CD4-positive, alpha-beta T cell treated with Interferon alpha-2 for 1 hour (primary cell): ENCODE measurements at places on chromosomes 1 and 21.

GRCh38 chr21:39014747-39015146, 168.5 kb downstream of the PSMG1 start:
- DNase-seq, result no peak

DNA sequence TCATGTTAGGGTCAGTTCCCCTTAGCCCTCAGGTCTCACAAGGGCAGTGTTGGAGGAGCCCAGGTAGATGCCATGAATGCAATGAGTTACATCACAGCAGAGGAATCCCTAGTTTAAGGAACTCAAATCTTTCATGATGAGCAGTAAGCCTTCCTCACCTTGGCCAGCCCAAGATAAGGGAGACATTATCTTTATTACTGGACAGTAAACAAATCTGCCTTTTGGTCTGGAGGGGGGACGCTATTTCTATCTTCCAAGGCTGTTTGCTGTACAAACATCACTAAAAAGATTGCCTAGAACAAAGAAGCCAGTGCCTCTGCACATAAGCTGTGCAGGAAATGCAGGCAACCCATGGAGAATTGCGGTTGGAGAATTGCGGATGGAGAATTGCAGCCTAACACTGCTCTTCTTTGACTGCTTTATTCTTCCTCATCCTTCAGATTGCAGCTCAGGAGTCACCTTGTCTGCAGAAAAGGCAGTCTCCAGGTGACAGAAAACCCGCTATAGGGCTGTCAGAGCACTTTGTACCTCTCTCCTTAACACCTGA, 2.3 kb upstream of the CHI3L1 start:
- DNase-seq, result no peak

- no peak for DNase-seq
These were observed 35.4 kb upstream of the FOXO6 start for GRCh38 chr1:41325801-41326200.

DNA sequence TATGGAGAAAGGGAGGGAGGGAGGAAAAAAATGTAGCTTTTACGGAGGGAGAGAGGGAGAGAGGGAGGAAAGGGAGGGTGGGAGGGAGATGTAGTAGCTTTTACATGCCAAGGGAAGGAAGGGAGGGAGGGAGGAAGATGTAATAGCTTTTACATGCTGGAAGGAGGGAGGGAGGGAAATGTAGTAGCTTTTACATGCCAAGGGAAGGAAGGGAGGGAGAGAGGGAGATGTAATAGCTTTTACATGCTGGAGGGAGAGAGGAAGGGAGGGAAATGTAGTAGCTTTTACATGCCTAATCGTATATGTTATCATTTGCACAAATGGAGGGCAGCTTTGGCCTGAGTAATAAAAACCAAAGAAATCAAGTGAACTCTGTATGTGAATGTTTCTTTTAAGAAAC, 35.6 kb downstream of the EEIG2 start:
- DNase-seq, result no peak

DNA sequence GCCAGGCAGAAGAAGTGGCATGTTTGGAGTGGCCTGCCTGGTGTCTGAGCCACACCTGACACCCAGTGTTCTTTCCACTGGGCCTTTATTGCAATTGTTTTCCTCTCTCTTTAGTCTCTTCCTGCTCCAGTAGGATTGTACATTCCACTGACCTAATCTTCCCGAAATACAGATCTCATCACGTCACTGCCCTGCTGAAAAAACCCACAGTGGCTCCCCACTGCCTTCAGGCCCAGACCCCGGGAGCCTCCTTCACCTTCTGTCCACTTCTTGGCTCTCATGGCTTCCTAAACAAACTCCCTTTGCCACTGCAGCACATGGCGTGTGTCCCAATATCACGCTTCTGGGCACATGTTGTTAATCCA, 25.3 kb upstream of the ATP5PO start:
- DNase-seq, result no peak

- DNase-seq, result no peak
These were observed 46.4 kb upstream of the POFUT2 start for GRCh38 chr21:45334134-45334533.

GRCh38 chr1:225842074-225842473, 32.1 kb downstream of the EPHX1 start:
- peak; percentile 27 for DNase-seq

DNA sequence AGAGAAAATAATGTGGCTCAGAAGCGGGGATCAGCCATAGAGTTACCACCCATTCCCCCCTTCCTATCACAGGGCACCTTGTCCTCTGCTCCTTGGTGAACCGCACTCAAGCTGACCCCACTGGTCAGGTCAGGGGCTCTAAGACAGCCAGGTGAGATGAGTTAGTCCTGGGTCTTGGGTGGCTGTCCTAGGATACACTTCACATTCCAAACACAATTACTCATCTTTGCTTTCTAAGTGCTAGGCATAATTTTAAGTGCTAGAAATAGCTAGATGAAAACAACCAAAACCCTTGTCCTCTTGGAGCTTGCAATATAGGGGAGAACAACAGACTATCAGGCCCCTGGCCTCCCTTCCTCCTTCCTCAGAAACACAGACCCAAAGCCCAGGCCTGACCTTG, 7.8 kb upstream of the MUTYH start:
- no peak for DNase-seq

DNA sequence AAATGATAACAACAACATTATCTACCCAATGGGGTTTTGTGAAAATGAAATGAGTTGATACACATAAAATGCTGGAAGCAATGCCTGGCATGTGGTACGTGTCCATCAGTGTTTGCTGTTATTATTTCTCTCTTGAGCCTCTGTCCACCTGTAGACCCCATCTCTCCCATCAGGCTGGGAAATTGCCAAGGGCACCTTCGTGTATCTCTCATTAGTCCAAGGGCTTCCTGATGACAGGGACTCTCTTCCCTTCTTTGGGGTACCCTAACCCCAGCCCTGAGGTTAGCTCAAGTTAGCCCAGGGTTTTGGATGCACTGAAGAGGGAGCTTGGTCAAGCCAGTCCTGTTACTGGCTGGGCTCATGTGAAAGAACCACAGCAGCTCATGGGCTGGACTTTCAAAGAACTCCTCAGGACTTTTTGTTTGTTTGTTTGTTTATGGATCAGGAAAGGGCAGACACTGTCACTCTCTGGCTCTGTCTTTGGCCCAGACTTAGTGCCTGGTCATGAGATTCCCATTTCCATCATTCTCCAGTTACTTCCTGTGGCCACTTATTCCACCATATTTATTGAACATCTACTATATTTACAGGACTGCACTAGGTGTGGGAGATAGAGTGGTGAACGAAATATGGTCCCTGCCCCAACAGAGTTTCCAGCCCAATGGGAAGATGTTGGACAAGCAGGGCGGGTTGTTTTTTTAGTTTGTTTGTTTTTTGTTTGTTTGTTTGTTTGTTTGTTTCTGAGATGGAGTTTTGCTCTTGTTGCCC, 57.4 kb downstream of the NAV1 start:
- no peak for DNase-seq

GRCh38 chr21:15732290-15732995, 2.7 kb downstream of the USP25 start:
- DNase-seq, result peak; percentile 78

GRCh38 chr21:43739621-43740435, 20.9 kb downstream of the PDXK start:
- DNase-seq, result no peak

- no peak for DNase-seq
These were observed 16.2 kb downstream of the PROX1 start for GRCh38 chr1:214004014-214004413.

GRCh38 chr1:21876267-21876666, 60.8 kb downstream of the HSPG2 start:
- DNase-seq, result no peak

DNA sequence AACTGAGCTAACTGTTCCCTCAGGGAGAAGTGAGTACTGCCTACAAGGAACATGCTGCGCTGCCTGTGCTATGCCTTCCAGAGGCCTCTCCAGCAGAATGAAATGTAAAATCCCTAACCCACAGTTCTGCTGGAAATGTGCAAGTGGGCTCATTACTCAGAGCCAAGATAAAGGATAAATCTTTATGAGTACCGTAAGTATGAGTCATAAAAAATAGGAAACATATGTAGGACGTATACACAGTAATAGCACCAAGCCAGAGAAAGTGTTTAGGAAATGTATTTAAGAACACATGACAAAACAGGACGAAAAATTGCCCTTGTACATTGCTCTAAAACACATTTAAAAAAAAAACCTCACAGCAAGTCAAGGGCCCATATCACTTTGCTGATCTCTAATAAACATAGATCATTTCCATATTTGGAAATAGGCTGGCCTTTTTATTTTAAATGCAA, 104.6 kb downstream of the TGFBR3 start:
- no peak for DNase-seq

DNA sequence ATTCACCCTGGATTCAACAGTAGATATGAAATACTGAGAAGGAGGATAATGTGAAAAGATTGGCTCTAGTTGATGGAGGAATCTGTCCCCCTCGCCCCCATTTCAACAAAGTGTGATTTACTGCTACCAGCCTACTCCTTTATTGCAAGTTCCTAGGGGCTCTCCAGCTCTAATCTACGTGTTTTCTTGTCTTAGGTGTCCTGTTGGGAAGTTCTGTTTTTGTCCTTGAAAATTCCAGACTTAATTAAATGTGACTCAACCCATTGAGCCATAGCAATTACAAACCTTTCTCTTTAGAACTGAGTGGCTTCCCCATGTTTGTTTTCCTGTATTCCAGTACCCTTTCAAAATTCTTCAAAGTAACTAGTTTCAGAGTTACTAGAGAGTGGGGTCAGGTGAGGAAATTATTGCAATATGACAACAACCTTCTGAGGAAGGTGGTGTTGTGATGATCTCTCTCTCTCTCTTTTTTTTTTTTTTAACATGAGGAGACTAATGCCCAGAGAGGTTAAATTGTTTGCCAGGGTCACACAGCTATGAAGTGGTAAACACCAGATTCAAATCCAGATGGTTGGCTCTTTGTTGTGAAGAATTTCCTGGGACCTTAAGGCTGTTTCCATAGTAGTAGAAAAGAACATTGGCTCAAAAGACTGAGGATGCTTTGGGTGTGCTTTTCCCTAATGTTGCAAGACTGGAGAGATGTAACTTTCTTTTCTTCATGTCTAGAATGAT, 3.5 kb downstream of the RGL1 start:
- no peak for DNase-seq

DNA sequence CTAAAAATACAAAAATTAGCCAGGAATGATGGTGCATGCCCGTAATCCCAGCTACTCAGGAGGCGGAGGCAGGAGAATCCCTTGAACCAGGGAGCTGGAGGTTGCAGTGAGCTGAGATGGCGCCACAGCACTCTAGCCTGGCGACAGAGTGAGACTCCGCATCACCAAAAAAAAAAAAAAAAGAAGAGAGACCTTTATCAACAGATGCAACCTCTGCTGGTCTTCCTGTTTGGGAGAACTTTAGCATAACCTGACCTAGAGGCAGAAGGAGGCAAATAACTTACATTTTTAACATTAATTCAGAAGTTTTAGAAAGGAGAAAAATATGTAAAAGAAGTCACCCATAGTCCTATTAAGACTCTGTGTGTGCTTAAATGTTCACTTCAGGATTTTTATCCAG, 32.4 kb downstream of the SLAMF1 start:
- DNase-seq, result no peak

- DNase-seq, result no peak
These were observed 15.8 kb upstream of the HSPG2 start for GRCh38 chr1:21952786-21953520.

GRCh38 chr1:1946540-1946939, 27.5 kb upstream of the TMEM52 start:
- no peak for DNase-seq

DNA sequence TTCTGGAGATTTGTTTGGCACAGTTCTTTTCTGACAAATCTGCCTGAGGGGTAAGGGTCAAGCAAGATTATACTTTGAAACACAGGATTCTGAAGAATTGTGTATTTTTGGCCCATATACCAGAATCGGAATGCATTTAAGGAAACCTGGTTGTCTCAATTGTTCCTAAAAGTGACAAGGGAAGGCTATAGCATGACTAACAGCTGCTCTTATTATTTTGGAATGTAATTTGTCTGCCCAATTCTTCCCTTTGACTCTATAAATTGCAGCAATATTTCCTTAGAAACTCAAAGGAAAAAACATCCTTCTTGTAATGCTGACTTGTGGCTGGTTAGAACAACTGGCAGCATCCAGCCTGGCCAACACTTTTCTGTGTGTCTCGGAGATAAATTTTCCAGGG, 15.8 kb upstream of the VCAM1 start:
- no peak for DNase-seq

- no peak for DNase-seq
These were observed 96.4 kb downstream of the SYF2 start for GRCh38 chr1:25135909-25136308.

- DNase-seq, result no peak
These were observed 8.8 kb upstream of the P3R3URF start for GRCh38 chr1:46184920-46185658.

GRCh38 chr1:8473891-8474300, 156.0 kb downstream of the SLC45A1 start:
- no peak for DNase-seq

DNA sequence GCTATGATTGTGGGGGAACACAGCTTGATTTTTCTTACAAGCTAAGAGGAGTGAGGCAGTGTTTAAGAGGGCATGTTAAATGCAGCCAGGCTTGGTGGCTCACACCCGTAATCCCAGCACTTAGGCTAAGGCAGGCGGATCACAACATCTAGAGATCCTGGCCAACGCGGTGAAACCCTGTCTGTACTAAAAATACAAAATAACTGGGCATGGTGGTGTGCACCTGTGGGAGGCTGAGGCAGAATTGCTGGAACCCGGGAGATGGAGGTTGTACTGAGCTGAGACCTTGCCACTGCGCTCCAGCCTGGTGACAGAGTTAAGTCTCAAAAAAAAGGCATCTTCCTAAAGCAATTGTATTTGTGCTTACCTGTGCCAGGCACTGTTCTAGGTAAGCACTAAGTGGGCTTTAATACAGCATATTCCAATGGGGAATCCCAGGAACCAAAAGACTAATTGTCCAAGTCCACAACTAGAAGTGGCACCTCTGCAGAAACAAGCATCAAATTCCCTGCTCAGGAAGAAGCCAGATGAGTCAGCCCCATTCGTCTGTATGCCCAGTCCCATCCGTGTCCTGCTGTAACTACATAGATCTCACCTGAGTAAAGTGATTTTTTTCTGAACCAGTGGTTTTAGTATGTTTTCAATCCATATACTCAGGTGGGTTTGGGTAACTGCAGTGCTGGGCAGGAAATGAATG, 4.6 kb downstream of the RCC1 start:
- peak; percentile 30 for DNase-seq

DNA sequence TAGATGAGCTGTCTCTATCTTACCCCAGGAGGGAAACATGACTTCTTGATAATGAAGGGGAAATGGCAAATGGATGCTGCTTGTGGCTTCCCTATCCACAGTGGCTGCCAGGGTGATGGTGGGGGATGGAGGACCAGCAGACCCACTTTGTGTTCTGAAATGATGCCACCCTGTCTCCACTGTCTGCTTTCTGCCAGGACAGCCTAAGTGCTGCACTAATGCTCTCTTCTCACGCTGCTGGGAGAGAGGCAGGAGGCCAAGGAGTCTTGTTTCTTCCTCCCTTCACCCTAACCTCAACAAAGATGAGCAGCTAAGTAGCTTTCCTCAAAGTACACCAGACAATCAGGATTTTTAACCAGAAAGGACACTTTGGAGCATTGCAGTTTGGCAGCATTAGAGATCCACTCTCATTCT, 36.6 kb downstream of the XCL1 start:
- no peak for DNase-seq
